Spinal cord (tissue), 10 donors: ENCODE measurements at places on chromosomes 2 and 18. TPM values are rescaled to one million over a fixed set of nuclear protein-coding genes. Genes with fewer than 3 reads are reported as not detected.

The ANKRD23 gene
- 5.6 TPM for total RNA-seq

The SLC4A3 gene
- total RNA-seq: 18.7 TPM

The PCARE gene
- total RNA-seq: not detected

GRCh38 chr18:50807176-50807575 lies 12.6 kb downstream of the MRO start:
- H3K36me3 ChIP-seq: no peaks in the 10 kb centered on the region
- no peaks in the 10 kb centered on the region for H3K27me3 ChIP-seq
- H3K4me1 ChIP-seq: no peaks in the 10 kb centered on the region
- no peak overlapping the region for H3K27ac ChIP-seq
- DNase-seq: no peak
- no peak overlapping the region for H3K4me3 ChIP-seq

DNA sequence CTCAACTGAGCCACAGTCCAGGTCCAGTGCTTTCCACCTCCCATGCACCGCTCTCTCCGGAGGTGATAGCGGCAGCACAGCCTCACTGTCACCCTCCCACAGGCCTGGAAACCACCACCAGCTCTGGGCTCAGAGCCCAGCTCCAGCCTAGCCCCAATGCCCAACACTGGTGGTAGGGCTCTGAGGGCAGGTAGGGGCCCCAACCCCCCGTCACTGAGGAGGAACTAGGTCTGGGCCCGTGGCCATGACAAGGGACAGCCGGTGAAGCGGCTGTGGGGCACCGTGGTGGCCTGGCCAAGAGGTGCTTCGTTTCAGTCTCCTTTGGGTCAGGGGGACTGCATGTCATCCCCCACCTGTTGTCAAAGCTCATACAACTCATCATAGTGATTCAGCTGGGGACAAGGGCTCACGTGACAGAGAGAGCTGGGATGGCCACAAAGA lies 5.5 kb upstream of the TMEM214 start:
- DNase-seq: no peak
- no peak overlapping the region for H3K4me3 ChIP-seq
- peaks cover 57% of the 10 kb centered on the region for H3K36me3 ChIP-seq
